Activated T-cell treated with anti-CD3 and anti-CD28 coated beads for 48 hours (primary cell): ENCODE measurements at places on chromosomes 6 and 20.

DNA sequence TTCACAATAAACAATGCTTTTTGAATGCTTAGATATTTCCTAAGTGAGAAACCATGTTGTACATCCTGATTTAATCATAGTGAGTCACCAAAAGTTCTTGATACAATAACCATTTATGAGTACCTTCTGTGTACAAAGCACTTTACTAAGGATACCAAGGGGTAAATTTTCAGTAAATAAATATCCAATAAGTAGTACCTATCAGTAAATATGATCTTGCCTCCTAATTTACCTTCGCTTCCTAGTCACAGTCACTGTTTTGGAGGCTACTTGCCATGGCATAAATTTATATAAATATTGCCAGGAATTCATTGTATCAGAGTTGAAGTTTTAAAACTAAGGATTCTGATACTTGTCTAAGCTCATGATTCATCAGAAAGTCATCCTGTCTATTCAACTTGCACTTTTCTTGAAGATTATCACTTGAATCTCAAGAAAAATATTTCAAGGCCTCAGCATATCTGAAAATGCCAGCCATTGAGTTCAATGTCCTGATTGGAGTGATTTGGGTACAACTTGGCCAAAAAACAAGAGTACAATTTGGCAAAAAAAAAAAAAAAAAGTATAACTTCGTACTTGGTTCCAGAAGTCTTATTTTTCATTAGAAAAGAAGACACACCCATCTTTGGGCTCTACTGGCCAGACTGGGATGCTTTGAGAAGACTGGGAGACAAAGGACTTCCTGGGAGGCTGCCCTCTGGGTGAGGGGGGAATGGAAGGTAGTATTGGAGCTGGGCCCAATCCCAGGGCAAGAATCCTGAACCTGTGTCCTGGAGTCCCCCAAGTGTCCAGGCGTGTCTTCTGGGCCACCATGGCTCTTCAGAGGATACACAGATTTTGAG lies 32.8 kb downstream of the RAB22A start:
- no peak for DNase-seq

- DNase-seq: no peak
These were observed 309.7 kb downstream of the SLC35F1 start for GRCh38 chr6:118216751-118217150.

DNA sequence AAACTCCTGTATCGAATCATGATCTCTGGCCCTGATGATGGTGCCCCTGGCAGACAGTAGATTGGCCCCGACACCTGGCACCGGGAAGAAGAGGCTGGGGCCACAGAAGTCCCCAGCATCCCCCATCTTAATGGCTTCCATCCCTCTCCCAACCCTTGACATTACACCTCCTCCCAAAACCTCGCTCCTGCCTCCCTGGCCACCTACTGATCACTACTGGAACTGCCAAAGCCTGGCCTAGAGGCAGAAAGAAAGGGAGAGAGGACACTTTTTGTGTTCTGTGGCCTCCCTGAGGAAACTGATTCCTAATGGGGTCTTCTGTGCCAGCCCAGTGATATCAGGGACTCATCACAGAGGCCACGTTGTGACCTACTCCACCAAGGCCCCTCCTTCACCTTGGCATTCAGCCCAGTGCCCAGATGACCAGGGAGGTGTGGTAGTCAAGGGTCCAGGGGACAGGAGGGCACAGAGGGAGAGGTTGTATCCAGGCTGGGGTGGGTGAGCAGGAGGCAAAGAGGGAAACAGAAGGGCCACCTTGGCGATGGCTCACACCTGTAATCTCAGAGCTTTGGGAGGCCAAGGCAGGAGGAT lies 6.1 kb downstream of the C20orf173 start:
- peak; percentile 9 for DNase-seq

- no peak for DNase-seq
These were observed 63.3 kb downstream of the CAP2 start for GRCh38 chr6:17456711-17457110.

DNA sequence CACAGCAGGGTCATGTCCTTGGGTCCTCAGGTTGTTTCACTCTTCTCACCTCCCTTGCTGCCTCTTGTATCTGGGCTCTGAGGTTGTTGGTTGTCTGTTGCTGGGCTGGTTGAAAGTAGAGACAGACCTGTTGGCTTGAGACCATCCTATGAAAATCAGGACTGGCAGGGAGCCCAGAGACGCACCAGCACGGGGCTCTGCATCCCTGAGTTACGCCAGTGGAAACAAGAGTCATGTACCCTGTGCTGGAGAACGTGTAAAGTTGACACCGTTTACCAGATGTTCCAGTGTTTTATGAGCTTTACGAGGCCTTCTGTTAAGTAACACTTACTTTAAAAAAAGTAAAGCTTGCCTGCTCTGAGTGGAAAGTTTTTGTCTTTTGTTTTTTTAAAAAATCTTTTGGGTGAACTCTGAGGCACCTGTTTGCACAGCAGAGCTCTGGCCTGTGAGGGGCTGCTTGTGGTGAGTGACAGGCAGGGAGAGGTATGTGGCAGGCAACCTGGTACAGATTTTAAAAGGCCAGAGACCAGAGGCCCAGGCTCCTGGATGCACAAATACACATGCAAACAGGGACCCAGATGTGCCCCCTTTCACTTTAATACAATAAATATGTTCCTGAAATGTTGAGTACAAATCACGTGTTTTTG lies 260.0 kb upstream of the SUPT3H start:
- DNase-seq: no peak

DNA sequence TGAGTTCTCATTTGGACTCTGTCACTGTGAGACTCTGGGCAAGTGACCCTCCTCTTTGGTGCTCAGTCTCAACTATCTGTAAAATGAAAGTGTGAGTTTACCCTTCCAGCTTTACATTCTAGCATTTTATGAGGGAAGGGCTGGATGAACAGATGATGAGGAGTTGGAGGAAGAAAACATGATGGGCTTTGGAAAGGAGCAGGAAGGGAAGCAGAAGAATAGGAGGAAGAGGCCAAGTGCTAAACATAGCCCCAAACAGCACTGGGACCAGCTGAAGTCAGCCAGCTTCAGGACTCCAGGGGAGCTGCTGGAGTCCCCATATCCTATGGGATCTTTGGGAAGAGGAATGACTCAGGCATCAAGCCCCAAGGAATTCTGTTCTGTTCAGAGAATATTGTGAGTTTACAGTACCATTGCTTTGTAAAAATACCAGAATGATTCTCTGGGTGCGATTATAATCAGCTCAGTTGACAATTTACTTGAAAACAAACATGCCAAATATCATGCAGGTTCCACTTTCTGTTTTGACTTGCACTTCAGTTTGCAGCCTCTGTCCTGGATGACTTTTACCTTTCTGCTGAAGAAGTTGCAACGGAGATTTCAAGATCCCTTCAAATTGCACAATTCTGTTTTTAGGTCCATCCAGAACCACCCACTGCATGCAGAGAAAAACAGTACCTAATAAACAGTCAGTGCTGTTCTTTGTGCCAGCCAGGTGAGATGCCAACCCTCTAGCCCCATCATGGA lies 3.2 kb downstream of the CD40 start:
- no peak for DNase-seq

DNA sequence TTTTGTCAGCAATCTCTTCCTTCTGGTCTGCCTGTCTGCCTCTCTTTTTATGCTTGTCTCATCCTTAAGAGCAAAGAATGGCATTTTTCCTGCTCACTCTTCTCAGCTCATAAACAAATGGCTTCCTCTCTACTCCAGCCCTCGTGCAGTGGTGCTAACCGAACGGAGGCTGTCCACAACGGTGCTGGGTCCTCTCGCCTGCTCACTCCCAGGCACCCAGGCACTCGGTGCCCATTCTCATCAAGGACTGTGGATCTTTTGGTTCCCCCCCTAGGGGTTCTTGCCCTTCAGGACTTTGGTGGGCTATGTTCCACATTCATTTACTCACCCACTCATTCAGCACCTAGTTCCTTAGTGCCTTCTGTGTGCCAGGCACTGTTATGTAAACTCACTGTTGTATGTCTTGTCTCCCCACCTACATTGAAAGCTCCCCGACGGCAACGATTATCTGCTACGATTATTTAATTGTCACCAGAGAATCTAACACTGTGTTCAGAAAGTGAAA lies 113.9 kb downstream of the FYN start:
- no peak for DNase-seq

DNA sequence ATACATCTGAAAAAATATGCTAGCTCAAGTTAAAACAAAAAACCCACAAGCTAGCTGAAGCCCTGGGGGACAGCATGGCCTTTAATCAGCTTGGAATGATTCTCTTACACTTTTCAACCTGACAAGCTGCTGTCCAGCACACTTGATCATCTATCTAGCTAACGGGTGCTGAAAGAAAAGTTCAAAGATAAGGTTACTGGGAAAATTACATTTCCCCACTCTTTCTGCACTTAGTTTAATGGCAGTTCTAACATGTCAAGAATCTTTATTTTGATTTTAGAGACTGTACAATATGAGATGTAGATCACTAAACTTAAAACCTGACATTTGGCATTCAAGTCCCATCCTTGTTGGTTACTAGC lies 53.4 kb downstream of the STK4 start:
- no peak for DNase-seq

DNA sequence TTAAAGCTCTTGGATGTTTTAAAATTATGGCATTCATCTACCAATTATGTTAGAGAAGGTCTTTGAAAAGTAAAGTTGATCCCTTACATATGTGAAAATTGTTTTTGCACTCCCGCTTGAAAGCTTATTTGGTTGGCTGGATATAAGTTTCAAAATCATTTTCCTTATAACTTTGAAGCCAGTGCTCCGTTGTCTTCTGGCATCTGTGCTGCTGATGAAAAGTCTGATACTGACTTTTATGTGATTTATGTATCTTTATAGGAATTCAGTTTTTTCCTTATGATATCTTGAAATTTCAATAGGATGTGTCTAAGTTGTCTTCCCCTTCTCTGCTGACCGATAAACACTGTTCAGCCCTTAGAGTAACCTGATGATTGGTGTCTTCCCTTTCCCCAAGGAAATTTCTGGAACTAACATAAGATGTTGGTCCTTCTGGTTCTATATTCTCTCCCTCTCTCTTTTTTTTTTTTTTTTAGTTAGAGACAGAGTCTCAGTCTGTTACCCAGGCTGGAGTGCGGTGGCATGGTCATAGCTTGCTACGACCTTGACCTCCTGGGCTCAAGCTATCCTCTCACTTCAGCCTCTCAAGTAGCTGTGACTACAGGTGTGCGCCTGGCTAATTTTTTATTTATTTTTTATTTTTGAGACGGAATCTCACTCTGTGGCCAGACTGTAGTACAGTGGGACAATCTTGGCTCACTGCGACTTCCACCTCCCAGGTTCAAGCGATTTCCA lies 12.7 kb downstream of the PANK2 start:
- DNase-seq: no peak

- DNase-seq: no peak
These were observed 26.0 kb upstream of the CCDC167 start for GRCh38 chr6:37525460-37526357.

GRCh38 chr20:64159286-64159680 lies 5.0 kb upstream of the MYT1 start:
- DNase-seq: no peak

GRCh38 chr6:146892613-146893401 lies 294.0 kb downstream of the ADGB start:
- no peak for DNase-seq

DNA sequence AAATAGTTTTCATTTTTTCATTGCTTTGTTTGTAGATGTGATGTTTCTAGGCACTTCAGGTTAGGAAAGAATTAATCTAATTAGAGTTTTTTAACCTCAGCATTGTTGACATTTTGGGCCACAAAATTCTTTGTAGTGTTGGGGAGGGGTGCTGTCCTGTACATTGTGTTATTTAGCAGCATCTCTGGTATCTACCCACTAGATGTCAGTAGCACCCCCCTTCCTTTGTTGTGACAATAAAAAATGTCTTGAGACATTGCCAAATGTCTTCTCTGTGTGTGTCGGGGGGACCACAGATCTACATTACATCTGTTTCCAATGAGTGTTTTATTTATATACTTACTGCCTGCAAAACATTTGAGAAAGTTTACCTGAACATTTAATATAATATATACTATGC lies 45.6 kb downstream of the EYA4 start:
- DNase-seq: no peak
